AG04450 (cell line): ENCODE measurements at places on chromosomes 16 and 17.

GRCh38 chr16:84310642-84311041, 16.0 kb downstream of the WFDC1 start:
- no peak for DNase-seq

DNA sequence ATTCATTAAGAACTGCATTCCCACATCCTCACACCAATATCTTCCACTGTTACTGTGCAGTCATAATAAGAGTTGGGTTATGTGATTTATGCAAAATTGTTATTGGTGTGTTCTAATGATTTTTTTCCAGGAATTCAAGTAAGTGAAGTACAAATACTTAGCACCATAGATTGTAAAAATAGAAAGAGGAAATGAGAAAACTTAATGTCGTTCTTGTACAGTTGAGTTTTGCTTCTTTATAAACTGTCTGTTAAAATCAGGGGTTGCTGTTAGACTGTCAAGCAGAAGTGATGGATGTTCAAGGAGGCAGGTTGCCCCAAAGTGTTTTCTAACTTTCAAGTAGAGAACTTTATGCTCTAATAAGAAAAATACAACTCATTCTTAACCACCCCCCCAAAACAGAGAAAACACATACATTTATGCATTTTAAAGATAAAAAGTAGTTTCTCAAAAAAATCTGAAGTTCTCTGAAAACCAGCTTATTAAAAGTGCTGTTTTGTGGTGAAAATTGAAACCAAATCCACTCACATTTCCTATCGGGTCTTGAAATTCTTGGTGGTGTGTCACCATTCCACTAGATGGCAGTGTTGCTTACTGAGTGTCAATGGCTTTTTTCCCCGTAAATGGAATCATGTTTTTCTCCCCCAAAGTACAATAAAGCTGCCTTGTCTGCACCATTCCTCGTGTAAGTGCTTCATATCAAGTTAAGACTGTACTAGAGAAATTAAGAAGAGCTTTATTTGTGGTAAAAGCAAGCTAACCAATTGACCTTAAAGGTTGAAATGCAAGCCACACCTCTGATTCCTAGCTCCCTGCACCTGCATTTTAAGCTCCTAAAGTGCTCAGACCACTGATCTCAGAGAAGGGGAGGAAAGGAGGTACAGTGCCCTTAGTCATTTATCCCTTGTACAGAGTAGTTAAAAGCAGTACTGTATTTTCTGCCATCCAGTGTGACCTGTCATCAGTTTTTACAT, 4.7 kb upstream of the IGSF6 start:
- no peak for DNase-seq

- no peak for DNase-seq
These were observed 26.9 kb downstream of the ZNRF1 start for GRCh38 chr16:75025761-75026160.

GRCh38 chr16:84444476-84444875, 60.0 kb downstream of the MEAK7 start:
- DNase-seq = no peak

DNA sequence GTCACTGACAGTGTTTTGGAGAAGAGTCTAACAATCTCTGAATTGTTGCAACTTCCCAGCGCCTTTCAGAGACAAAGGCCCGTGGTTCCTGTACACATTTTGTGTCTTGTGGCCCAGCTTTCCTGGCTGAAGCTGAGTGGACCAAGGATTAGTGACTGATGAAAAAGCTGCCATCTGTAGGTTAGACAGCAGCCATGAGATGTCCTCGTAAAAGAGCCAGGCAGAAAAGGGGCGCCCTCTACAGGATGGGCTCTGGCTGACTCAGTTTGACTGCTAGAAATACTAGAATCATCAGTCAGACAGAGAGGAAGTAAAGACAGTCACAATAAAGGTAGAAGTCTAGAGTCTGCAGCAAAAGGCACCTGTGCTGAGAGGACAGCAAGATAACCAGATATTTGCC, 26.5 kb upstream of the NF1 start:
- DNase-seq = no peak

GRCh38 chr17:82477934-82478333, 19.4 kb downstream of the NARF start:
- DNase-seq = no peak

- DNase-seq = no peak
These were observed 431.3 kb downstream of the MAF start for GRCh38 chr16:79169239-79169638.

GRCh38 chr17:18182110-18182977, 1.3 kb upstream of the ALKBH5 start:
- no peak for DNase-seq

DNA sequence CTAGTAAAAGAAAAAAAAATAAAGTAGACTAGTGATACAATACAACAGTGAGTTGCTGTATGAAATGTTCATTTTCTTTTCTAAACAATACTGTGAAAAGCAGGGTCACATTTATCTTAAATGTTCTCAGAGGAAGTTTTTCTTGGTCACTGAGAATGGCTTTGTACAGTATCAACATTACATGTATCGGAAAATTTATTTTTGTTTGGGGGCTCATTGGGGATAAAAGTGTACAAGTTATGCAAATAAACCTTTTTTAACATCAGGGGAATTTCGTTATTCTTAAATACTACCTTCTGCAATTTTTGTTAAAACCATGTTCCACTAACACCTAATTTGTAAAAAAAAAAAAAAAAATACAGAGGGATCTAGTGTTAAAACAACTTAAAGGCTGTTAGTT, 8.7 kb upstream of the ZNF594 start:
- no peak for DNase-seq

DNA sequence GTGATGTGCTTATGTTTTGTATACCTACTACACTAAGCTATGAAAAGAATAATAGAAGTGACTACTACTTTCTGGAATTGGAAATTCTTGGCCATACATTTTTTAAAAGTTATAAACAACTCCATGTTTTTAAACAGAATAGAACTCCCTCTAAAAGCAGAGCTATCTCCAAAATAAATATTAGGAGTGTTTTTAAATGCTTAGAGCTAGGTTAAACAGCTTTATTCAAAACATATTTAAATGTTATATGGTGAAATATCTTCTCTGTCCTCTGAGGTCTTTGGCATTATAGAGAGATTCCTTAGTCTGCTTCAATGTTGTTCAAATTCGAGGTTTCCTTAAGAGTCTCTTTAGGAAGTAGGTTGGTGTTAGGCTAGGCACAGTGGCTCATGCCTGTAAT, 22.9 kb upstream of the PSMC5 start:
- DNase-seq = no peak

- DNase-seq = no peak
These were observed 162.1 kb downstream of the SHISA9 start for GRCh38 chr16:13063457-13063856.

DNA sequence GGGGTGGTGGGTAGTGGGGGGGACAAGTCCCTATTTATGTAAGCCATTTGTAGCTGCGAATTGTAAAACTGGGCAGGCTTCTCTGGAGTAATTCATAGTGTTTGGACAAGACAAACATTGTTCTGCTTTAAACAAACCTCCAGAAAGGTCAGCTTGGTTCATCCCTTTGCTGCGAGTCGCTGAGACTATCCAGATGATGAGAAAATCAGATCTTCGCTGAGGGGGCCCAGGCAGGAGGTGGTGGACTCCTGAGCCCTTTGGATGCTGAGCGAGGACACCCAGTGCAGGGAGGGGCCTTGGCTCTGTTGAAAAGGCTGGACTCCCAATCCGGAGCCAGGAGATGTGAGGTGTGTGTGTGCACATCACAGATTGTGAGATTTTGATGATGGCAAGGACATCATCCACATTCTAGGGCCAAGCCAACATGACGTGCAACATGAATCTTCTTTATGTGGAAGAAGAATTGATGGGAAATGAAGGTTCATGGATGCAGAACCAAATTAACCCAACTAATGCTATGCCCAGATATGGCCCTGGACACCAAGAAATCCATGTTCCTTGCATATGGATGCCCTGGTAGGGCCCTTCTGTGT, 15.0 kb upstream of the NTN1 start:
- DNase-seq = no peak

DNA sequence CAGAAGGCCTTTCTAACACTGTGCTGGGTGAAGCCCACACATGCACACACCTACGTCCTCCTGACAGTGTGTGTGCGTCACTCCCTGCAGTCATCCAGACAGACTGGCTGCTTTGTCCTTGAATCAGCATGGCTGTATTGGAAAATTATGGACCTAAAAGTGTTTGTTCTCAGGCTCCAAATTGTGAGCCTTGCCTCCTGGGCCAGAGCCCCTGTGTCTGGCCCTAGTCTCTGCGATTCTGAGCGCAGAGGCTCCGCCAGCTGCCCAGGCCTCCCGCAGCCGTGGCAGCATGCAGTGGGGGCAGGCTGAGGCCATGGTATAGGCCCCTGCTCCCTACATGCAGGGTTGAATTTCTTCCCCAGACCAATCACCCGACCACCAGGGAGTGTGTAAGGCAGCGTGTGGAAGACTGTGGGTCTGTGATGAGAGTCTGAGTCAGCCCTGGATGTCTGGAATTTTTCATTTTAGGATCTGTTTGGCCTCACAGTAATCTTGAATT, 166.9 kb downstream of the LGALS9B start:
- DNase-seq = peak; percentile 64

- DNase-seq = no peak
These were observed 75.1 kb downstream of the WSB1 start for GRCh38 chr17:27368980-27369379.

DNA sequence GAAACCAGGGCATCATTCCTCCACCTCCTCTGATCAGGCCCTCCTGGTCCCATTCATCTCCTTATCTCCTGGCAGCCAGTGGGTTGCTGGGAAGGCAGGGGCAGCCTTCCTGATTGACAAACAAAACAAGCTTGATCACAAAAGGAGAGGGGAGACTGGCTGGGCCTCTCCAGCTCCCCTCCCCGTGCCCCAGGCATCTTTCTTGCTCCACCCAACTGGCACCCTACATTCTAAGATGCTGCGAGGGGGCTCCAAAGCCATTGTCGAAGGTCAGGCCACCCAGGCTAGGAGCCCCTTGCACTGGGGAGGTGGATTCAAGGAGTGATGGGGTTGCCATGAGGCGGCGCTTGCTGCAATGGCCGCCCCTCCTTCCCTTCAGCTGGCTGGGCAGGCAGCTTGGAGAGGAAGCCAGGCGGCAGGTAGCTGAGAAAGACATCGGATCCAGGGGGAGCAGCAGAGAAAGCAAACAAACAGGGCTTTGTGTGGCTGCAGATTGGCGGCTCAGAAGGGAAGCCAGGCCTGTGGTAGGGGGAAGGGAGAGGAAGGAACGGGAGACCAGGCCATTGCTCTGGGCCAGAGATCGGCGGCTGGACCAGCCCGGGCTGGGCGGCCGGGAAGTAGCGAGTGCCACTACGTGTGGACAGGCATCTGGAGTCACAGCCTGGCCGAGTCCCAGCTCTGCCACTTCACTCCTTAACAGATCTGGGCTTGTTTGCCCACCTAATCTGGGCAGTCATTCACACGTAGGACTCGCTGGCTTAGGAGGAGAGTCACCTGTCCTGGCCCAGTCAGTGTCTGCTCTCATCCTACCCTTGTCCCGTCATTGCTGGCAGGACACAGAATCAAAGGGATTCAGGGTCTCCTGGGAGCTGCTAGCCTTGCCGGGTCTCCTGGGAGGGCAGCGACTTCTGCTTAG, 12.3 kb downstream of the RAI1 start:
- no peak for DNase-seq

DNA sequence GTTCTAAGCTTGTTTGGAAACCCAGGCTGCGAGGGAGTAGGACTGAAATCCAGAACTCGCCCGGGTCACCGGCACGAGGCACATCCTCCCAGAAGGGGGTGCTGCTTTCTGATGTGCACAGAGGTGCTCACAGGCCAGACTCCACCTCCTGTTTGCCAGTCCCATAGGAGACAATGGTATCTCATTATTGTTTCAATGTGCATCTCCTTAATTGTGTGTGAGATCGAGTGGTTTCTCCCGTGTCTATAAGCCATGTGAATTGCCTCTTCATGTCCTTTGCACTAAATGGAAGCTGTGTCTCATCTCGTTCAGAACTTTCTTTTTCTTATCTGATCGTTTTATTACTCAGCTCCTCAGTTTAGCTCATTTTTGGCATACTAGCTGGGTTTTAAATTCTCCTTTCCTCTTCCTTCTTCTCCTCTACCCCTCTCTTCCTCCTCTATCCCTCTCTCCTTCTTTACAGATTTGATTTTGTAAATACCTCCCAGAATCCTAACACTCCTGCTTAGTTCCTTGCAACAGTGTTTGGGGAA, 32.1 kb upstream of the PRKCB start:
- DNase-seq = no peak

DNA sequence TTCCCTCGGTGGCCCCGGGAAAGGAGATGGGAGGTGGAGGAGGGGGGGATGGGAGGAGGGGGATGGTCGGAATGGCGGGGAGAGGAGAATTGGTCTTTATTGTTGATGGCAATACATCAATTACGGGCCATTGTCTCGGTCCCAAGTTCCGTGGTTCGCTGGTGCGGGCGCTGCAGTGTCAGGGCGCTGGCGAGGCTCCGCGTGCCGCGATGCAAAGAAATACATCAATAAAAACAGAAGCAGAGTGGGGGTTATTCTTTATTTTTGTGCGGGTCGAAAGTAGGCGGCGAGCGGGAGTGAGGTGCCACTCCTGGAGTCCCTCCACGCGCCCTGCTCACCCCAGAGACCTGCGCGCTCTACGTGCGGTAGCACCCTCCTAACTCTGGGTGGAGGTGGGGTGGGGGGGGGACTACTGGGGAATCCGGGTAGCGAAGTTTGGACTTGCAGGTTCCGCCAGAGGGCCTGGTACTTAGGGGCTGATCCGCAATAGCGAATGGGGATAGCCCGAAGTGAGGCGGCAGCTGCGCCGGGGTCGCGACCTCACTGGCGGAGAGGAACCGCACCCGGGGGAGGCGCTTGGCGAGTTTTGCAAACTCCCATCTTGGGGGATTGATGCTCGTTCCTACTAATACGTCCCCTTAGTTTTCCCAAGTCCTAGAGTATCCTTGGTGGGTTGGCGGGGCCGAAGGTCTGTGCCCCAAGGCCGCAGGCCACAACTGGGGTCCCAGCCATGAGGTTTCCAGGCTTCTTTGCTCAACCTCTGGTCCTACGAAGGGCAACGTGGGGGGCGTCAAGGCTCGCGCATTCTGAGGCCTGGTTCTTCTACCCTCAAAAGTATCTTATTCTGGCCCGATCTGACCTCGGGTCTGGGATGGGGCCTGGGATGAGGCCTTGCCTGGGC, 3.5 kb upstream of the SALL1 start:
- no peak for DNase-seq

GRCh38 chr17:1676401-1676800, 8.3 kb downstream of the PRPF8 start:
- no peak for DNase-seq

GRCh38 chr17:67502151-67502550, 125.1 kb downstream of the PITPNC1 start:
- DNase-seq = no peak

- DNase-seq = no peak
These were observed 37.9 kb downstream of the IRF8 start for GRCh38 chr16:85936816-85937215.
